ENCODE measurements at places on chromosomes 5 and 9. TPM values are rescaled to one million over a fixed set of nuclear protein-coding genes. Genes with fewer than 3 reads are reported as not detected.

TMC1 gene
- polyA plus RNA-seq, result 0.42 TPM

SHB gene
- polyA plus RNA-seq, result 7.9 TPM

ANKRD18A gene
- polyA plus RNA-seq, result 0.09 TPM

HTR4 gene
- not detected for polyA plus RNA-seq

HAPLN1 gene
- polyA plus RNA-seq, result 0.04 TPM

PPP1R2B gene
- not detected for polyA plus RNA-seq

RETREG1 gene
- polyA plus RNA-seq, result 83.9 TPM

CCL28 gene
- 0.10 TPM for polyA plus RNA-seq

RANBP17 gene
- polyA plus RNA-seq, result 16.3 TPM

PRELID2 gene
- 3.5 TPM for polyA plus RNA-seq
